ENCODE measurements at places on chromosomes 3 and 15.

DNA sequence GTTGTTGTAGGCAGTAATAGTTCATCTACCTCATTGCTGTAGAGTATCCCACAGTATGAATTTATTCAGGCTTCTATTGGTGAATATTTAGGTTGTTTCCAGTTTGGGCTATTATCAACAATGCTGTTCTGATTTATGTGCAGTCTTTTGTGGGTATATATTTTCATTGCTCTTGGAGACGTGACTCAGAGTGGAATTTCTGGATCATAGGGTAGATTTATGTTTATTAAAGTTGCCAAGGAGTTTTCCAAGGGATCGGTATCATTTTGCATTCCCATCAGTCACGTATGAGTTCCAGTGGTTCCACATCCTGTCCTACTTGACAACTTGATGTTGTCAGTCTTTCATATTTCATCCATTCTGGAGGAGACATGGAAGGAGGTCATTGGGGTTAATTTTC, 8.4 kb upstream of the HRH1 start:
- no peak overlapping the region for H3K27ac ChIP-seq
- peaks cover 5% of the 10 kb centered on the region for H3K4me1 ChIP-seq
- no peaks in the 10 kb centered on the region for H3K36me3 ChIP-seq
- DNase-seq, result no peak

DNA sequence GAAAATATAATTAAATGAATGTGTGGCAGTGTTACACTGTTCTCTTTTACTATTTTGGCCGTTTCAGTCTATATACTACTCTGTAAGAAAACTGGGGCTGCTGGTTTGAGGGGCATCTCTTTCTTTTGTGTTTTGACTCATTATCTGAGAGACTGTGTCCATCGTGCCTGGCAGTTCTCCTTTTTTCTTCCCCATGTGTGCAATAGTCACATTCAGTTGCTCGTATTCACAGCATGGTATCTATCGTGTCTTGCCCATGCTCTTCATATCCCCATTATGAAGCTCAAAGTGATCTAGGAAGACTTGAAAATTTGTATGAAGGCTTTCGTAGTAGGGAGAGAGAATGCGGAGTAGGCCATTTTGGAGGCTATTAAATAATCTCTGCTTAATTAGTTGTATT, 29.8 kb upstream of the FAH start:
- no peaks in the 10 kb centered on the region for H3K4me1 ChIP-seq
- H3K27ac ChIP-seq, result no peak overlapping the region
- H3K36me3 ChIP-seq, result peaks cover 48% of the 10 kb centered on the region
- H3K27me3 ChIP-seq, result no peaks in the 10 kb centered on the region

DNA sequence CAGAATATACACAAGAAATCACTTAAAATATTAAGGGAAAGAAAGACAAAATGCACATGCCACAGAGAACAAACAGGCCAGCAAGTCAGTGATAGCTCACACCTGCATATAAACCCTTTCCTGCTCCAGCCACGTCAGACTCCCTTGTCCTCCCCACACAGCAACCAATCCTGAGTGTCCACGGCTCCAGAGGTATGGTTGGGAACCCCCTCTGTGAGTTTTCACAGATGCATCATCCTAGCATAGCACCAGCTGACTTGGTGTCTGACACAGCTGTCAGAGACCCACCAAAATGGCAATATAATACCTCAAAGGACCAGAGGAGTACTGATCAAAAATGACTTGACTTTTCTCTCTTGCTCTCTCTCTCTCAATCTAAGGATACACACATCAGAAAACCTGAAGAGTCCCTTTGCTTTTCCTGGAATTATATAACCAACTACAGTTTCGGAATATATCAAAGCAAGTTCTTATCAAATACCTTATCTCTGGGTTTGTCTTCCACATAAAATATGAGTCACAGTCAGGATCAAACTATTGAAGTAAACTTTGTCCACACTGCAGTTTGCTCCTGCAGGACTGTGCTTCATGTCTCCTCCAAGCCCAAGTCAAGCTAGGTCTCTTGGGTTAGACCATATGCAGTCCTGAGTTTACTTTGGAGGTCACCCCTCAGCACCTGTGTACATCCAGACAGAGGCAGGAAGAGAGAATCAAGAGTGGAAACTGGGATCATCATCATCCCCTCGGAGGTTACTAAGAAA, 187.1 kb upstream of the THBS1 start:
- H3K4me1 ChIP-seq, result no peaks in the 10 kb centered on the region
- no peak overlapping the region for H3K4me3 ChIP-seq
- no peaks in the 10 kb centered on the region for H3K36me3 ChIP-seq
- no peak for DNase-seq
- no peaks in the 10 kb centered on the region for H3K27me3 ChIP-seq

DNA sequence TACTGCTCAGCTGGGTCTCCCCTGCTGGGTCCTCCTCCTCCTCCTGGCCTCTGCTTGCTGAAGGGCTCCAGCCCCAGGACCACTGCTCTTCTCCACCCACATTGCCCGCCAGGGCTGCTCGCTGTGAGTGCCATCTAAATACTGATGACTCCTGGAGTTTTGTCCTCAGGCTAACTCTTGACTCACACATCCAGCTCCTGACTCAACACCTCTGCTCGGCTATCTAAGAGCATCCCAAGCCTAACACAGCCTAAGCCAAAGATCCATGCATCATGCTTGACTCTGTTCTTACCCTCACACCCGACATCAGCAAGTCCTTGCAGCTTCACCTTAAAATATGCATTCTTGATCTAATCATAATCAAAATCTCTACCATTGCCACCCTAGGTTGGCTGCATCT, 260.2 kb downstream of the KLF13 start:
- H3K27ac ChIP-seq, result no peak overlapping the region
- DNase-seq, result no peak
- no peaks in the 10 kb centered on the region for H3K27me3 ChIP-seq
- H3K4me3 ChIP-seq, result no peak overlapping the region
- H3K36me3 ChIP-seq, result no peaks in the 10 kb centered on the region

GRCh38 chr3:63228677-63229076, 49.4 kb upstream of the SYNPR start:
- H3K36me3 ChIP-seq, result no peaks in the 10 kb centered on the region
- H3K4me3 ChIP-seq, result no peak overlapping the region
- no peak overlapping the region for H3K27ac ChIP-seq
- DNase-seq, result peak; percentile 3
- H3K4me1 ChIP-seq, result no peaks in the 10 kb centered on the region

GRCh38 chr3:14623569-14624051, 28.0 kb upstream of the CCDC174 start:
- no peak overlapping the region for H3K27ac ChIP-seq
- no peak for DNase-seq
- H3K27me3 ChIP-seq, result no peaks in the 10 kb centered on the region
- H3K36me3 ChIP-seq, result no peaks in the 10 kb centered on the region
- no peaks in the 10 kb centered on the region for H3K4me1 ChIP-seq

DNA sequence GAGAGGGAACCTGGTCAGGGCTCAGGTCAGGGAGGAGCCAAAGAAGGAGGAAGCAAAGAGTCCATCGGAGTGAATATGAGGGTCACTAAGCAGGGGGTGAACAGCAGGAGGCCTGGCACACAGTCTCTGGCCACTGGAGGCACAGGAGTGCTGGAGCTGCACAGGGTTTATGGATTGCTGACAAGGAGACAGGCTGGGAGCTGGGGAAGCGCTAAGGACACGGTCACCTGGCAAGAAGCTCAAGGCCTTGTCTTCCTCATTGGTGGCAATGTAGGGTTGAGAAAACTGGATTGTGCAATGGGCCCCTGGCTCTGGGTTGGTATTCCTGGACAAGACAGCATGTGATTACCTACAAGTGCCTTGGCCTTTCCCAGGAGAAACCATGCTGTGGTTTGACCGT, 5.8 kb upstream of the CAMP start:
- no peak overlapping the region for H3K4me3 ChIP-seq
- no peaks in the 10 kb centered on the region for H3K36me3 ChIP-seq
- no peak overlapping the region for H3K27ac ChIP-seq
- DNase-seq, result no peak

DNA sequence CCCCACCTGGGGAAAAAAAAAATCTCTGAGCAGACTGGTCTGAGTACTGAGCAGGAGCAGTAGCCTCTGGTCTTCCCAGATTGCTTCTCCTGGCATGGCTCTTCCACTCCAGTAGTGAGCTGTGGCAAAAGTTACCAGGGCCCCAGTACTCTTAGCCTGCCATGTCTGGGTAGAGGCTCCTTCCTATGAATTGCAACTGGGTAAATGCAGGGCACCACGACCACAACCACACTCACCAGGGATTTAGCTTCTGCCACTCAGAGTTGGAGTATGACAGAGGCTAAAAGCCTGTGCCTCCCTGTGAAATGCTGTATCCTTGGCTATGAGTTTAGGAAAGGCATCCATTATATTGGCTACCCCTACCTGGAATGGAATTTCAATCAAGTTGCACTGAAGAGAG, 67.9 kb upstream of the CCDC54 start:
- no peak overlapping the region for H3K27ac ChIP-seq
- no peak for DNase-seq
- no peak overlapping the region for H3K4me3 ChIP-seq

DNA sequence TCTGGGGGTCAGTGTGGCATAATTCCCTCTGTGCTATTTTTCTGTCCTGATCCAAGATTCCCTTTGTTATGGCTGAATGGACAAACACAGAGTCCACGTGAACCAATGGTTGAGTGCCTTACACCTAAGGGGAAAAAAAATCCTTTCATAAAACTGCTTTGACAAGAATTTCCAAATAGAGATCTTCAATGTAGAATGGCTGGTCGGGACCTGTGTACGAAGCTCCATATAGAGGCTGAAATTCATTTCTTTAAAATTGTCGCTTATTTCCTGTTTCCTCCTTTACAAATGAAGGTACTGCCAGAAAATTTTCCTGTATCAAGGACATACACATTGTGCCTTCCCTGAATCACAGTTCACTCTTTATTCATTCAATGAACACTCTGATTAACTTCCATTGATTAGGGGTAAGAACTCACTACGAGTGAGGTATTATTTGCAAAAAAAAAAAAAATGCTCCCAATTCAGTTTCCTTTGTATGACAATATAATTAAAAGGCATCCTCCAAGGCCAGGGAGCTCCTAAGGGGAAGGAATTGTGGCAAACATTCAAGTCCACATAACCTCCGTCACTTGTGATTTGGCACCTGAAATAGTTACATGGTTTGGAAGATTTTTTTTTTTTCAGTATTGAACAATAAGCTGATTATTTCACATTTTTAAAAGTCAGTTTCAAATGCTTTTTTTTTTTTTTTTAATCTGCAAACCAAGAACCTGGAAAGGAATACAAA, 293.8 kb downstream of the MEX3B start:
- H3K27ac ChIP-seq, result no peak overlapping the region
- H3K4me1 ChIP-seq, result no peaks in the 10 kb centered on the region
- DNase-seq, result no peak
- H3K4me3 ChIP-seq, result no peak overlapping the region

DNA sequence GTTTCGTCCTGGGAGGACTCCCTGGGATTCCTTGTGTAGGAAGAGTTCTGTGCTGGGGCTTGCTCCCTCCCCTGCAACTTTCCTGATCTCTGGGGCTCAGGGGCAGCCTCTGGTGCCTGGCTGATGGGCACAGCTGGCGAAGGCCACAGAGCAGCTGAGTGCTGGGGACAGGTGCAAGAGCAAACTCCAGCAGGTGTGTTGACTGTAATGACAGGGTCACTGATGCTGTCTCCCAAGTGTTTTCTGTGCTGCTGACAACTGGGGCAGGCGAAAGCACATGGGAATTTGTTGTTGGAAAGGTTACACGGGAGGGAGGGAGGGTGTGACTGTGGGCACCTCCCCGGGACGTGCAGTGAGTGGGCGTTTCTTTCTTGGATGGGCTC, 21.6 kb downstream of the CPN2 start:
- H3K27me3 ChIP-seq, result peaks cover 15% of the 10 kb centered on the region
- DNase-seq, result no peak
- peaks cover 10% of the 10 kb centered on the region for H3K4me1 ChIP-seq
- H3K36me3 ChIP-seq, result no peaks in the 10 kb centered on the region
- H3K27ac ChIP-seq, result no peak overlapping the region
- H3K4me3 ChIP-seq, result no peak overlapping the region

DNA sequence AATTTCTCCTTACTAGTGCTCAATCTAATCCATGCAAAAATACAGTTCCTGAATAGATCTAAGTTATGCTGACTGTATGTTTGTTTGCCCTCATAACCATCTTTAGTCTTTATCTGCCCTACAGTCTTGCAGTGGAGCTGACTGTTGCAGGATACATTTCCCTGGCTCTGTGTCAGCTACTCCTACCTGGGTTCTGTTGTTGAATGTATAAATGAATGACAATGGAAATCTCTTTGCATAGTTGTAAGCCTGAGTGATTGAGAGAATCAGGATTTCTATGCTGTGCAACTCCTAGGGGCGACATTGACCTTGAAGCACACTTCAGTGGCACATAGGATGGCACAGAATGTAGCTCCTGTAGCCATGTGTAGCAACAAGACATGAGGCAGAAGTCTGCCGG, 16.0 kb upstream of the ZBBX start:
- no peaks in the 10 kb centered on the region for H3K36me3 ChIP-seq
- H3K4me1 ChIP-seq, result no peaks in the 10 kb centered on the region
- H3K4me3 ChIP-seq, result no peak overlapping the region
- no peaks in the 10 kb centered on the region for H3K27me3 ChIP-seq
- DNase-seq, result no peak
- H3K27ac ChIP-seq, result no peak overlapping the region

DNA sequence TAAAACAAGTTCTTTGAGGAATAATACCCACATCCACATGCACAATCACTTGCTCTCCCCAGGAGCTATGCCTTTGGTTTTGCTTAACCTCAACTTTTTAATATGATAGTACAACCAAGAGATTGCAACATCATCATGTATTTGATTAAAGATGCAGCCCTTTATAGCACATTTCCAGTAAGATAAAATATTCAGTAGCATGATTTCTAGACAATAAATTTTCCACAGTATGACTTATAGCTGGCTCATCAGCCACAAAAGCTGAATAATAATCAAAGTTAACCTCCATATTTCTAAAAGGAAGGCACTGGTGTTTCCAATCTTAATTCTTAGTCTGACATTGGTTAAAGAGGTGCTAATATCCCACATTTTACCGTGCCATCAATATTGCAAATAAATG, 622.5 kb downstream of the TBL1XR1 start:
- no peaks in the 10 kb centered on the region for H3K27me3 ChIP-seq
- no peak overlapping the region for H3K27ac ChIP-seq
- no peaks in the 10 kb centered on the region for H3K4me1 ChIP-seq
- no peak for DNase-seq
- no peak overlapping the region for H3K4me3 ChIP-seq
- H3K36me3 ChIP-seq, result no peaks in the 10 kb centered on the region

DNA sequence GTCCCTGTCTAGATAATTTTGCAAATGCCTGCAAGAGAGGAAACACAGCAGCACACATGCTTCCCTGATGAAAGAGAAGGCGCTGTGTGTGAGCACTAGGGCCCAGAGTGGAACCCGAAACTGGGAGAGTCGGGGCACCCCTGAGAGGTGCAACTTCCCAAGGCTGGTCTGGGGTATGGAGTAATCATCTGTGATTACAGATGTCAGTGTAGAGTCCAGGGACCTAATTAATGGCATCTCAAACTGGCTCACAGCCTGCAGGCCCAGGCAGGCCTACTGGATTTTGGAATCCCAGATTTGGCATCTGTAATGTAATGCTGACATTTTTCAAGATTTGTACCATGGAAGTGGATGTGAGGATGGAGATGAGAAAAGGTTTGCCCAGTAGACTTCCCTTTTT, 29.4 kb downstream of the PGPEP1L start:
- no peaks in the 10 kb centered on the region for H3K27me3 ChIP-seq
- no peaks in the 10 kb centered on the region for H3K4me1 ChIP-seq
- no peaks in the 10 kb centered on the region for H3K36me3 ChIP-seq
- no peak overlapping the region for H3K27ac ChIP-seq

- H3K36me3 ChIP-seq, result no peaks in the 10 kb centered on the region
- DNase-seq, result no peak
- H3K4me1 ChIP-seq, result no peaks in the 10 kb centered on the region
- H3K27me3 ChIP-seq, result no peaks in the 10 kb centered on the region
- H3K4me3 ChIP-seq, result no peak overlapping the region
Measured at GRCh38 chr3:140160553-140160952, 225.6 kb downstream of the CLSTN2 start.

GRCh38 chr3:13687517-13687943, 138.6 kb downstream of the FBLN2 start:
- no peaks in the 10 kb centered on the region for H3K4me1 ChIP-seq
- no peak overlapping the region for H3K4me3 ChIP-seq
- DNase-seq, result no peak

All from B cell (primary cell).